CD4-positive, alpha-beta T cell treated with Interferon alpha-2 for 1 hour (primary cell): ENCODE measurements at places on chromosomes 1 and 21.

GRCh38 chr21:28261298-28261697, 731.4 kb downstream of the LTN1 start:
- no peak for DNase-seq

GRCh38 chr1:163442895-163443294, 121.1 kb downstream of the NUF2 start:
- no peak for DNase-seq

DNA sequence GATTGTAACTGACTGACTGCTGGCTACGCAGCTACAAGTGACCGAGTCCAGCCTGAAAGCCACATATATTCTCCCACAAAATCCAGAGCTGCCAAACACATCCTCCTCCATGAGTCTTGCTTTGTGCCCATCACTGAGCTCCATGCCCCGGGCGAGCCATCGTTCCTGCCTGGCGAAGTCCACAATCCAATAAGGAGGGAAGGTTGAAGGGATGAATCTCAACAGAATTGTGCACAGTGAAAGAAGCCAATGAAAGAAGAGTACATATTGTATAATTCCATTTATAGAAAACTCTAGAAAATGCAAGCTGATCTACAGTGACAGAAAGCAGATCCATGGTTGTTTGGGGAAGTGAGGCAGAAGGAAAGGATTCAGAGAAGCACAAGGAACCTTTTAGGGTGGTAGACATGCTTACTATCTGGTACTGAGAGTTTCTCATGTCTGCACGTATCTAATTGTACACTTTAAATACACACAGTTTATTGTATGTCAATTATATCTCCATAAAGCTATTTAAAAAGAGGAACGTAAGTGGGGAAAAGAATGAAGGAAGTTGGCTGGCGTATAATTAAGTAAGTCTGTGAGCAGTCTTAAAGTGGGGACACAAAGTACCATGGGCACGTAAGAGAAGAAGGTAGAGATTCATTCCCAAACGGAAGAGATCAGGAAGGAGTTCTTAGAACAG, 115.9 kb upstream of the JUN start:
- DNase-seq, result no peak

DNA sequence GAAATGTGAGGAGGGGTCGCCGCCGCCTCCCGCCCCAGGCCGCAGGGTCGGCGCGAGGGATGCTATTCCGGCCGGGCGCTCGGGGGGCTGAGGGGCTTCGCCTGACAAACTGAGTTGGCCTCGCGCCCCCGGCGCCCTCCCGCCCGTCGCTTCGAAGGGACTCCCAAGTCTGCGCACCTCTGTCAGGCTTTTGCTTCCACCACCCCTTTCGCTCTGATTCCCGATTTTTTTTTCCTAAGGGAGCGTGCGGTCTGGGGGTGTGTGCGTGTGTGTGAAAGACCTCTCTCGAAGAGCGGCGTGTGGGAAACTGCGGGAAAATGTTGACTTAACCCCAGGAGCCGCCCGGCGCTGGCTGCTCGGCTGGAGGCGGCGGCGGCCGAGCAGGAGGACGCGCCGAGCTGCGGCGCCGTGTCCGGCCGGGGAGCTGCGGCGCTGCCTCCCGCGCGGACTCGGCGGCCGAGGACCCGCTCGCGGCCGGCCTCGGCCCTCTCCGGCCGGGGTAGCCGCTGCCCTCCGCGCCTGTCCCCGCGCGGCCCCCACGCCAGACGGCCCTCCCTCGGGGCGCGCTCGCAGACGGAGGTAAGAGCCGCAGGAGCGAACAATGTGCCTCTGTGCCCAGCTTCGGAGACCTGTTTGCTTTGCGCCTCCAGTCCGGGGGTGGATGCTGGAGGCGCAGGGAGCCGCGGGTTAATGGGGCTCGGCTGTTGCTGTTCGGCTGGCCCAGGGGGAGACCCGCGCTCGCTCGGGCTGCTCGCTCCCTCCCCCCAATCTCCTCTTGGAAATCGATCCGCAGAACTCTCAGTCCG, 1.1 kb downstream of the ADGRL2 start:
- no peak for DNase-seq

DNA sequence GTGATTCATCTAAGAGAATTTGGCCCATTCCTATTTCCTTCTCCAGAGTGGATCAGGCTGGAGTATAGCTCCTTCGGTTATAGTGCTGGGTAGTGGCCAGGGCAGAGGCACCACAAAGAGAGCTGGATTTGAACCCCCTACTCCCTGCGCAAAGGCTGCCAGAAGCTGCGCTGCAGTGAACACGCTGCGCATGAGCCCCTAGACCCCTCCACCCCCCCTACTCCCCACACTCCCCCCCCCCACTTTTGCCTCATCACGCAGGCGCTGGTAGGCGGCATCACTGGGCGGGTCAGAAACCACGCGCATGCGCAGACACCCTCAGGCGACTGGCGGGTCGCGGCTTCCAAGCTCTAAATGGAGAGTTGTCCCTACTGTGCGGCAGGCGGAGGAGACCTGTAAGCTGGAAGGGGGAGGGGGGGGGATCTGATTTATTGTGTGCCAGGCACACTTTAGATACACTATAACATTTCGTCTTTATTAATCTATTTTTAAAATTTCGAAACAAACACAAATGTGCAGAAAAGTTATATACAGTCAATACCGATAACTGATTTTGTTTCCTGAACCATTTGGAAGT, 38.7 kb upstream of the HMGN1 start:
- peak; percentile 94 for DNase-seq

DNA sequence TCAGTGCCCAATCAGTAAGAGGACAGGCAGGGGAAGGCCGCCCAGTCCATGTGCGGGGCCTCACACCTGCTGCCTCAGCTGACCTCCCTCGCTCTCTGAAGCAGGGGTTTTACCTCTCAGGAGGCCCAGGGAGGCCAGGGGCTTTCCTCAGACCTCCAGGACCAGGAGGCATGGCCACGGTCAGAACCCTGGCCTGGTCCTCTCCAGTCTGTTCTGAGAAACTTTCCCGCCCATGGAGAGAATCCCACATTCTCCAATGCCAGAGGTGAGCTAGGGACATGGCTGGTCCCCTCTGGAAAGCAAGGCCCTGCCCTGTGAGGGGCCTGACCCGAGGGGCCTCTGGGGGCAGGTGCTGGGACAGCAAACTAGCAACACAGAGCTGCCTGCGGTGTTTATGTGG, 68.2 kb downstream of the DMRTB1 start:
- no peak for DNase-seq

DNA sequence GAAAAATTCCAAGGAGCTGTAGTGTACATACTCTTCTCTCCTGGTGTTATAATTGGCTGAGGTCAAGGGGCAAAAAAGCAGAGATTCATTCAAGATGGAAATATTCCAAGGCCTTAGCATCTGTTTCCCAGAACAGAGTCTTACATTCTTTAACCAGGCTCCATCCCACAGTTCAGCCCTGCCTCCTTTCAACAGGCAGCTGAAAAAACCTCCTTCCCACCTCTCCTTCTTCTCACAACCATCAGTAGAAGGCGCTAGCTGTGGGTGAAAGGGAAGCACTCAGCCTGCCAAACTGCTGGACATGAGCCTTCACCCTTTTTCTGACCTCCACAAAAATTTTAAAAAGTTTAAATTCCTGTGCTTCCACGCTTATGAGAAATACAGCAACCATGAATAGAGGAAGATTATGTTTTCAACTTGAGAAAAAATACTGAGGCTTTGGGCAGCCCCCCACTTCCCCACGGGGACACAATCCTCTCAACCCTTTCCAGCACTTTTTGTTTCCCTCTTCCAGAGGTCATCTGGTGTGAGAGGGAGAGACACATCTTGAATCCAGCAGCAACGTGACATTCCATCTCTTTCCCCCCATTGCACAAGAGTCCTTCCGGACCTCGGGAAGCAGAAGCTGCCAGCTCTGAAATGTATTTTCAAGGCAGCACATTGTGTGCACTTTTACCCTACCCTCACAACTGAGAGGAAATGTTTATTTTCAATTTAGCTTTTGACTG, 43.2 kb upstream of the FMO2 start:
- no peak for DNase-seq

DNA sequence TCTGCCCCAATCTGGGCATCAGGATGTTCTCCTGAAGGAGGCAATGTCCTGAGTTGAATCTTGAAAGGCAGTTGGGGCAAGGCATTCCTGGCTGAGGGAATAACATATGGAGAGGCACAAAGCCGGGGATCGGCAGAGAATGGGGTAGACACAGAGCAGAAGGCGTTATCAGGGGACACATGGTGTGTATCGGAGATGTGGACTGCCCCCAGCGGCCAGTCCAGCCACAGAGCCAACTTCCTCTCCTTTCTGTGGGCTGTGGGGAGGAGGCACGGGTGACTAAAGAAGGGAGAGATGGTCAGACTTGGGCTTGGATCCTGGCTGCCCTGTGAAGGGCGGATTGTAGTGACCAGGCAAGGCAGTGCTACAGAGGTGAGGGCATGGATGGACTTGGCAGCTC, 32.1 kb downstream of the FOXD2 start:
- no peak for DNase-seq

DNA sequence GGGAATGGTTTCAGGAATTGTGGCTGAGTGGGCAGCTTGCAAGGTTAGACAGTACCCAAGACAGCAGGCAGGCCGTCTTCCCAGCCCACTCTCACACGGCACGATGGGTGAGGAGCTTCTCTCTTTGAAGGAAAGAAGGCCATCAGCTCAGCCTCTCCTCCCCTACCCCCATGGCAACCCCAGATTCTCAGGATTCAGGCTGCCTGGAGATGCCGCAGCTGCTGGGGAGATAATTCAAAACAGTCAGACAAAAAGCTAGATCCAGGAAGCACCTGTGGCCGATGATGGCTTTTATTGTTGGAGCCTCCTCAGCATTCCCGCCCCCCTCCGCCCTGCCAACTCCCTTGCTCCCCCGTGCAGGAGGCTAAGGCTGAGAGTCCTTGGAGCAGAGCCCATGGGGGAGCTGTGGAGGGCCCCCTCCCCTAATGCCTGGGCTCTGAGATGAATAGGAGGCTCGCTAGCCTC, 220.5 kb downstream of the TRABD2B start:
- no peak for DNase-seq

GRCh38 chr1:60044881-60045280, 28.7 kb downstream of the C1orf87 start:
- DNase-seq, result no peak

DNA sequence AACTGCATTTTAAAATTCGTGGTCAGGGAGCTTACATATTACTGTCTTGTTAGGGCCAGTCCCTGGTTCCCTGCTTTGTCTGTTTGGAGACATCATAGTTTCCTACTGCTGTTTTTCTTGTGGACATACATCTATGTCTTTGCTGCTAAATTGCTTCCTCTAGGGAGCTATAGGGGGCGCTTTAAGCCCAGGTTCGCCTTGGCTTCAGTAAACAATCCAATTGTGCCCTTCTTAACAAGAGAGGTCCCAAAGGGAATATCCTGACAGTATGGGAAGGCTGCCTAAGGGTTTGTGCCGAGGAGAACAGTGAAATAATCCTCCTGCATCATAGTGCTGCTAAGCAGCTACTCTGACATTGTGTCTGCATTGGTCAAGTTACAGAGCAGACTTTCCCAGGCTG, 112.5 kb downstream of the USH2A start:
- no peak for DNase-seq

DNA sequence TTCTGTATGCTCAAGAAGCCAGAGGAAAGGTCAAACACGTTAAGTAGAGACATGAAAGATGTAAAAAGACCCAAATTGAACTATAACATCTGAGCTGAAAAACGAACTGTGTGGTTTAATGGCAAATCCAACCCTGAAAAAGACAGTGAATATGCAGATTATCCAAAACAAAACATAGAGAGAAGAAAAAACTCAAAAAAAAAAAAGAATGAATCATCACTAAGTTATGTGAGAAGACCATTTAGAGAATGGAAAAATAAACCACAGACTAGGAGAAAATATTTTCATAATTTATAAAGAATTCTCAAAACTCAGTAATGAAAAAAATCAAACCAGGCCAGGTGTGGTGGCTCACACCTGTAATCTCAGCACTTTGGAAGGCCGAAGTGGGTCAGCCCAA, 253.3 kb downstream of the PLPP3 start:
- no peak for DNase-seq

- peak; percentile 64 for DNase-seq
These were observed 430 bp downstream of the RBM15 start for GRCh38 chr1:110339407-110340206.

- peak; percentile 4 for DNase-seq
These were observed 60.8 kb upstream of the PGD start for GRCh38 chr1:10338047-10338446.

DNA sequence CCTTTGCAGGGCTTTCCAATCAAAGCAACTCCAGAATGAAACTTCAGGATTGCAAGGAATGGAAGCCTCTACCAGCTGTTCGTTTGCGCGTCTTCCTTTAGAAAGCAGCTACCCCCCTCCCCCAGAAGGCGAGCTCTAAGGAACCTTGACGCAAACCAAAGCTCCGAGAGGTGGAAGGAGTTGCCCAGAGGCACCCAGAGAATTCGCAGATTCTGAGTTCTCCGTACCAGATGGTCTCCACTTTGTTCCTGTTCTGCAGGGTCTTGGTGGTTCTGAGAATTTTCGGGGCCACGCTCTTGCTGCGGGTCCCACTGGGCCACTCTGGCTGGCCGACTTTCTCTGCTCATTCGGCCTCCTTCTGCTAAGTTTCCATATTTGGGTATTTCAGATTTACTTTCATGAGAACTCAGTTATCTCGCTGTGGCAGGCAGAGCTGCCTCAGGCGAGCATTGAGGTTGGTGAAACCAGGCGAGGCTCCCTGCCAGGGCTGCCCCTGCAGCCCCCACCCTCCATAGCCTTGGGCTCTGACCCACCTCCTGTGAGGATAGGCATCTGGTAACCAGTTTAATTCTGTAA, 801 bp downstream of the TRAF5 start:
- DNase-seq, result peak; percentile 35

DNA sequence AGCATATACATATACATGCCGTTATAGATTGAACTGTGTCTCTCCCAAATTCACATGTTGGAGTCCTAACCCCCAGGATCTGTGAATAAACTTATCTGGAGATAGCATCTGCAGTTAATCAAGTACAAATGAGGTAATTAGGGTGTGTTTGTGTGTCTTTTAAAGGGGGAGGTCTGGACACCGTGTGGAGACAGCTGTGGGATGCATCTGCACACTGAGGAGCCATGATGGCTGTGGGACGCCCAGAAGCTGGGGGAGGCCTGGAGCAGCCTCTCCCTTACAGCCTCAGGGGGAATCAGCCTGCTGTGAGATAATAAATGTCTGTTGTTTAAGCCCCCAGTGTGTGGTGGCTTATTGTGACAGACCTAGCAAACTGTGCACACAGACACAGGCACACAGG, 51.8 kb upstream of the COL18A1 start:
- DNase-seq, result no peak

- no peak for DNase-seq
These were observed 17.2 kb upstream of the ZBTB8B start for GRCh38 chr1:32447469-32448185.

GRCh38 chr1:101236516-101237228, at the start of gene S1PR1:
TSS of gene S1PR1 (plus strand) at chr1:101237019. CDS start at chr1:101238985, 1,966 bp downstream.
- DNase-seq, result peak; percentile 84

DNA sequence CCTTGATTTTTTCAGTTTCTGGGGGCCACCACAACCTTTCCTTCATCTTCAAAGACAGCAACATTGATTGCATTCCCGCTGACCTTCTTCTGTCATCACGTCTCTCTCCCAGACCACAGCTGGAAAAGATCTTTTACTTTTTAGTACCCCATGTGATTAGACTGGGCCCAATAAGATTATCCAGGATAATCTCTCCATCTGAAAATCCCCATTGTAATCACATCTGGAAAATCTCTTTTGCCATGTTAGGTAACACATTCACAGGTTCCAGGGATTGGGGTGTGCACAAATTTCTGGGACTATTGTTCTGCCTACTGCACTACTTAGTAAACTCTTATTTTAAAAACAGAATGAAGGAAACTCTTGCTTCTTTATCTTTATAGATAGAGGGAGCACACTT, 47.1 kb upstream of the INSL5 start:
- DNase-seq, result no peak
